ENCODE measurements at places on chromosomes 16 and 17.

- DNase-seq: no peak
These were observed 13.5 kb upstream of the ZNF689 start for GRCh38 chr16:30623536-30624283.

- no peak for DNase-seq
These were observed 23.2 kb upstream of the ARHGAP17 start for GRCh38 chr16:25038239-25038954.

DNA sequence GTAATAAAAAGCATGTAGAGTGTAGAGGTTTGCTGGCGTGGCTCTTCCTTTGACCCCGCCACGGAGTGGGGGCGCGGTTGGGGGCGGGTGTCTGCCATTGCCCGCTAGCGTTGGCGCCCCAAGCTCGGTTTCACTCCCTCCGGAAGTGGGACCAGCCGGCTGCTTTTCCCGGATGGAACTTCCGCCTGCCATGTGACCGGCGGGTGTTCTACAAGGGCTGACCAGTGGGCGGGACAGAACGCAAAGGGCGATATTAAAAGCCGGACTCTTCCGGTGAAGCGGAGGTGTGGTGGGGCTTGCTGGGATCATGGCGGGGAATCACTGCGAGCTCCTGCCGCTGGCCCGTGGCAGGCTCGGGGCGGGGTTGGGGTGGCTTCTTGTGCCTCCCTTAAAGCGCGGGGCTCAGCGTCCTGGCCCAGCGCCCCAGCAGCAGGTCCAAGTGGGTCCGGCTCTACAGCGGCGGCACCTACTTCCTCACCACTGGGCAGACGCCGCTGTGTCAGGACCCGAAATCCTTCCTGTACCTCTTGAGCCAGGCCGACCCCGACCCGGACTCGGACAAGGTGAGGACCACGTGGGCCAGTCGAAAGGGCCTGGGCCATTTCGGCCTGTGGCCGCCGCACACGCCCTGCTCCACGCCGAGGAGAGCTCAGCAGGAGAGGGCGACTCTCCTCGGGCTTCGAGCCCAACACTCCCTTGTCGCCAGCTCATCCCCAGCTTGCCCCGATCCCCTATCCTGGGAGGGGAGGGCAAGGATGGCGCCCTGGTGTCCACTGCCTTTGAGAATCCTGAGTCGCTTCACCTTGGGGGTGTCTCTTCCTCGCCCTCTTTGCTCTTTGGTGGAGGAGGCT is 65.6 kb downstream of the PDPK1 start:
- DNase-seq: peak; percentile 88

- no peak for DNase-seq
These were observed 207.0 kb upstream of the CACNG3 start for GRCh38 chr16:24049113-24049512.

DNA sequence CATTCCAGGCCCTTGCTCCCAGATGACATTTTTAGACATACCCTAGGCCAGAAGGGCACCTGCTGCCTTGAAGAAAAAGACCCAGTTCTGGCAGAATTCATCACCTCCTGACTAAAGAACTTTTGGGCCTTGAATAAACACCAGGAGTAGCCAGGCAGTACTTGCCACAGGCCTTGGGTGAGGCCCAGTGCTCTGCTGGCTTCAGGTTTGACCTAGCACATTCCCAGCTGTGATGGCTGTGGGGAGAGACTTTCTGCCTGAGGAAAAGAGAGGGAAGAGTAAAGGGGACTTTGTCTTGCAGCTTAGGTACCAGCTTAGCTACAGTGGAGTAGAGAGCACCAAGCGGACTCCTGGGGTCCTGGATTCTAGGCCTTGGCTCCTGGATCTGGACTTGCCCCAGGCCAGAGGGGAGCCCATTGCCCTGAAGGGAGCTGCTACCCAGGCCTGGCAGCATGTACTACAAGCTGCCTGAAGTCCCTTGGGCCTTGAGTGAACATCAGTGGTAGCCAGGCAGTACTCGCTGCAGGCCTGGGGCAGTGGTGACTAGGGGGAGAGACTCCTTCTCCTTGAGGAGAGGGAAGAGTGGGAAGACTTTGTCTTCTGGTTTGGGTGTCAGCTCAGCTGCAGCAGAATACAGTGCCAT is 44.3 kb downstream of the ABCA8 start:
- no peak for DNase-seq

DNA sequence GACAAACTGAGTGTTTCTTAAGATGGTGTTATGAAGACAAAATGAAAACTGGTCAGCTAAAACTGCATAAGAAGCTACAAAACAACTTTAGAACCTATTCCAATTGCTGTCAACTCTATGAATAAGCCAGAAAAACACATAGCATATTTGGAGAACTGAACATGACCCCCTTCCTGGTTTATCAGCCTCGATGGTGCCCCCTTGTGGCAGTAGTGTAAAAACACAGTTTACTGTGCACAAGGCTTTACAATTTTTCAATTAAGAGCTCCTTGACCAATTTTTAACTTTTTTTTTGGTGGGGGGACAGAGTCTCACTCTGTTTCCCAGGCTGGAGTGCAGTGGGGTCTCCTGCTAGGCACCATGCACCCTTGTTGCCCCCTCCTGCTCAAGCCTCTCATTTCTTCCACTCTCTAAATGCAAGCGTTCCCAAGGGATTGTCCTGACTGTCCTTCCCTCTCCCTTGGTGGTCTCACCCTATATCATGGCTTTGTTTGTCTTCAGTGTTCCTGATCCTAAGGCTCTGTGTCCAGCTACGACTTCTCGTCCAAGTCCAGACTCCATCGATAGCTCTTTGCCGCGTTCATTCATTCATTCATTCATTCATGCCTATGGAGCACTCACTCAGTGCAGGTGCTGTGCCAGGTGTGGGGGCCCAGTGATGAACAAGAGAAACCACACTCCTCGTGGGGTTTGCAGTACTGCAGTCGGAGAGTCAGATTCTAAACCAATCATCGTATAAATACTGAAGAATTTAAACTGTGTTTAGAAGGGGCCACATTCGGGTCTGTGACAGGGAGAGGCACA is 7.5 kb downstream of the EIF1 start:
- DNase-seq: no peak

- no peak for DNase-seq
These were observed 5.1 kb upstream of the VPS4A start for GRCh38 chr16:69306031-69306430.

GRCh38 chr16:28191364-28191960 is 20.3 kb downstream of the XPO6 start:
- no peak for DNase-seq

DNA sequence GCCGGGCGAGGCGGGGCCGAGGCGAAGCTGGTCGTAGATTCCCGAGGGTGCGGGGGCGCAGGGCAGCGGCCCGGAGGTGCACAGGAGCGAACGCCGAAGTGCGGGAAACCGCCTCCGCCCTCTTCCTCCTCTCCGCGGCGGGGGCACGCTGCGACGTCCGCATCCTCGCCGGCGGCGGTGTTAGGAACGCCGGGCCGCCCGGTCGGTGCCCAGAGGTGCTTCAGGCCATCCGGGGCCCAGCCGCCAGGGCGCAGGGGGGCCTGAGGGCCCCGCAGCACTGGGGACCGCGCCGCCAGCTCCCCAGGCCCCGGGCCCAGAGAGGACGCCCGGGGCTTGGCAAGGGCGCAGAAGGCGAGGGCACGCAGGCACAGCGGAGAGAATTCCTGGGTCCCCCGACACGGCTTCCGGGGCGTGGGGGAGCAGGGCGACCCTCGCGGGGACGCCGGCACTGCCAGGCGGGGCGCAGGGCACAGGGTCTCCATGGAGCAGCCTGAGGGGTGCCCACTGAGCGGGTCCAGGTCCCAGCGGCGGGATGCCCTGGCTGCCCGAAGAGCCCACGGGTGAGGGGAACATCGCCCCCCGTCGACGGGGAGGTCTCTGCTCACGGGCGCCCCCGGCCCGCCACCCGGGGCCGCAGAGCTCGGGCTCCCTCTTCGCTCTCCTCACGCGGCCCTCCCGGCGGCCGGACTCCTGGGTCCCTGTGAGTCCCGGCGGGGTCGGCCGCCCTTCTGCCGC is 576 bp downstream of the EPOP start:
- DNase-seq: no peak

GRCh38 chr17:80154166-80154565 is 7.2 kb upstream of the EIF4A3 start:
- no peak for DNase-seq

DNA sequence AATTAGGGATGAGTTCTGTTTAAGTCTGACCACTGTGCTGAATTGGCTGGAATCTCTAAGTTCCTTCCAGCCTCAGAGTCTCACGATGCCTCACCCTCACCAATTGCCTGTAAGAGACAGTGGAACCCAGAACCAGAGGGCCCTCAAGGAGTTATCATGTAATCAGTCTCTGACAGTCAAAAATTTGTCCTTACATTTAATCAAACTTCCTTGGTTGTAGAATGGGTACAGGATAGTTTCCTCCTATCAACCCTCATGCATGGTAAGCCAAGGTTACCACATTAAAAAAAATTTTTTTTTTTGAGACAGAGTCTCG is 83.2 kb downstream of the CDK5R1 start:
- no peak for DNase-seq

- DNase-seq: no peak
These were observed 7.6 kb downstream of the PRR29 start for GRCh38 chr17:64005734-64006167.

- no peak for DNase-seq
These were observed 999 bp upstream of the FLYWCH2 start for GRCh38 chr16:2881783-2882649.

GRCh38 chr17:18226284-18226945 is 980 bp downstream of the LLGL1 start:
- no peak for DNase-seq

GRCh38 chr17:37657202-37657601 is 14.0 kb upstream of the DDX52 start:
- no peak for DNase-seq

DNA sequence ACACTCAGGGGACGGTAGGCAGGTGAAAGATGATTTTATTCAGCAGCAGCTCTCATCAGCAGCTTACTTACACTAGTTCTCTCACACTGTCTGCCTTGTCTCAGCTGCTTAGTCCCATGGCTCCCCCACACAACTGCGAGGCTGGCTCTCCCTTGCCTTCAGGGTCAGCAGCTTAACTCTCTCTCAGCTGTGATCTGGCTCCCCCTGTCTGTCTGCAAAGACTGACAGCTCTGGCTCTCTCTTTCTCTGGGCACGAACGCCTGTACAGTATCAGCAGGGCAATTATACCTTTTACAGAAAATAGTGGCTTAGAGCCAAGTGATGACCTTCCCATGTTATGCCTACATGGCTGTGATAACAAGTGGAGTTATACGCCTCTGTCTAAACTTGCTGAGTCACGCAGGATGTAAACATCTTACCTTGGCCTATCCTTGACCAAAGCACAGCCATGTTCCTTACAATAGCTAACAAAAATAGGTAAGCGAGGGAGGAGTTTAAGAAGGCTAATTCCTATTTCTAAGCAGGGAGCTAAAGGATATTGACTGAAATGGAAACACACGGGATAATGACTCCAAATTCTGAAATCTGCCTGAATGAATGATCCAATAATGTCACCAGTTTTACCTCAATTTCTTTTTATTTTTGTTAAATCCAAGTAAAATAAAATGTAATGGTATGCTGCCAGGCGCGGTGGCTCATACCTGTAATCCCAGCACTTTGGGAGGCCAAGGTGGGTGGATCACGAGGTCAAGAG is 1.1 kb upstream of the NDUFAB1 start:
- DNase-seq: no peak

DNA sequence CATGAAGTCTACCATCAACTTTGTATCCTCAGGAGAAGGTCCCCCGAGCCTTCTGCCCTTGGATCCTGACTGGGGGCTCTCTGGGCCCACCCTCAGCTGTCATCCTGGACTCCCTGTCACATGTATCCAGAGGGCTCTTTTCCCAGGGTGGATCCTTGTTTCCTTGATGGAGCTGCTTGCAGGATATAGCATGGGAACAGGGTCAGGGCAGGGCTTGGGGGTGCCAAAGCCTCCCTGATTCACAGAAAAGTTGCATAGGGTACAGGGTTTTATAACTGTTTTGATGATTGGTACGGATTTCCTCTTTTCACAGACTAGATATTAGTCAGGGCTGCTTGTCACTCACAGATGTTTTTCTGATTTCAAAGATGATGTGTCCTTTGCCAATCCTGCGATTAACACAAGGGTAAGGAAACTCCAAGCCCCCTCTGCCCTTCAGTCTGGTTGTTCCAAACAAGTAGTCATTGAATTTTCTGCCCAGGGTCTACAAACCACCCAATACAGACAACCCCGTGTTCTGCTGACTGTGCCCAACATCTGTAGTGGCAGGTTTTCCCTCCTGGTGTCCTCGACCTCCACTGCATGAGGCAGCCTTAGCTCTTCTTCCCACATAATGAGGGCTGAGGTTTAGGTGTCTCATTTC is 20.6 kb upstream of the SLC35G3 start:
- no peak for DNase-seq

DNA sequence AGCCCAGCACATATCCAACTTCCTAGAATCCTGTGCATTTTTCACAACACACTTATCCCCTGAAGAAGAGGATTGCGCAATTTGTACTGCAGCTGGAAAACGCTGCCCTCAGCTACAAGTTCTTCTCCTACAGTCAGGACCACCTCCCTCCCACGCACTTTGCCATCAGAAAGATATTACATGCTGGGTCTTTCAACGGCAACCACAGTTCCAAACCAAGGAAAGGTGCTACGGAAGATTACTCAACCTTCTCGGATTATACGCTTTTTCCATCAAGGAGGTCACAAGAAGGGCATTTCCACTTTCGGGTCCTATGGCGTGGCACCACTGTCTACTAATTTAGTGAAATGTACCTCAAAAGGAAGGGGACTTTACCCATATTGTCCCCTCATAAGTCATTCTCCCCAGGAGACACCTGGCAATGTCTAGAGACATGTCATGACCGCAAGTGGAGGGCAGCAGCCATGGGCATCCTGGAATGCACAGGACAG is 35.2 kb downstream of the USP7 start:
- no peak for DNase-seq

Data from right renal pelvis (tissue), 4 donors.